ENCODE measurements at places on chromosomes 6 and 20. TPM values are rescaled to one million over a fixed set of nuclear protein-coding genes. Genes with fewer than 3 reads are reported as not detected.

- no peak for DNase-seq
Measured at GRCh38 chr6:57130661-57131177, 40.7 kb downstream of the ZNF451 start.

GRCh38 chr6:99471638-99472037, 43.6 kb downstream of the USP45 start:
- no peak for DNase-seq

DNA sequence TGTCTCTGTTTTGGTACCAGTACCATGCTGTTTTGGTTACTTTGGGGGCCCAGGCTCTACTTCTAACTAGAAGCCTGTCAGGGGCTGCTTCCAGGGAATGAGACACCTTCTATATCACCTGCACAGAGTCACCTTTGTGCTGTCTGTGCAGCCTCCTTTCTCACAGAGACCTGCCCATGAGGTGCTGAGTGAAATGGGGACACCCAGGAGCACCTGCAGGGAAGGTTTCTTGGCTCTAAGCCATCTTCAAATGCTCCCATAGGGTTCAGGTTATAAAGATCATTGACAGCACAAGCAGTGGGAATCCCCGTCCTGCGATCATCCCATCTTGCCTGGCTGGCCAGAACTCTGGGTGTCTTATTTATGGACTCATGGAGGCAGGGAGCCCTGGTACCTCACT, 19.1 kb downstream of the GABRR2 start:
- DNase-seq = no peak

GRCh38 chr6:119040636-119041035, 37.8 kb downstream of the FAM184A start:
- DNase-seq = no peak

GRCh38 chr20:53595018-53595378, 1.4 kb upstream of the ZNF217 start:
- DNase-seq = no peak

DNA sequence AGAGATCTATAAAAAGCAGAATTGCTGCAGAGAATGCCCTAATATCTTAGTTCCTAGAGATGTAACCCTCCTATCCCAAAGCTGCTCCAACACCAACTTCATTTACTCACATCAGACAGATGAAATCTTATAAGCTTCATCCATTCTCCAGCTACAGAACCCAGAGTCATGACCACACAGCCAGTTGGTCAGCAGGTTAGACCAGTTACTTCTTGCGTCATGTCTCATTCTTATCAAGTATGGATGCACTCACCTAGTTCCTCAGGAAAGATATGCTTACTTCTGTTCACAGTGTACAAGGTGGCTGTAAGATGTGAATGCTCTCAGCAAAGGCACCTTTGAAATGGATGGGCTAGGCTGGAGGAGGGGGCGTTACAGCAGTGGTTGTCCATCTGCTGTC, 47.9 kb upstream of the ISM1 start:
- no peak for DNase-seq

Gene POU5F1
- 2.2 TPM for total RNA-seq

Data from adrenal gland (tissue), 19 donors.